ENCODE measurements at places on chromosomes 2 and 18. TPM values are rescaled to one million over a fixed set of nuclear protein-coding genes. Genes with fewer than 3 reads are reported as not detected.

GRCh38 chr2:853203-853870 lies 97.3 kb upstream of the SNTG2 start:
- DNase-seq: no peak

GRCh38 chr2:106885971-106886915 lies at the start of gene ST6GAL2:
ST6GAL2 (minus strand) TSS chr2:106886167; CDS start chr2:106843977, 42,190 bp downstream.
- no peak for DNase-seq

Gene MOGAT1
- 10.2 TPM for total RNA-seq

Gene TBR1
- not detected for total RNA-seq

Gene CCDC68
- total RNA-seq: 4.6 TPM
